ENCODE measurements at places on chromosomes 6 and 20. TPM values are rescaled to one million over a fixed set of nuclear protein-coding genes. Genes with fewer than 3 reads are reported as not detected.

Gene MYH7B
- total RNA-seq, result not detected

Gene CTSZ
- 227 TPM for total RNA-seq

Gene SAPCD1
- total RNA-seq, result not detected

Gene SNHG17
- 17.2 TPM for total RNA-seq
